ENCODE measurements at places on chromosomes 11 and 22. TPM values are rescaled to one million over a fixed set of nuclear protein-coding genes. Genes with fewer than 3 reads are reported as not detected.
A peak's percentile ranks its signal among the peaks of the same experiment; 100 is the strongest.

- DNase-seq: peak; percentile 76
Observed at GRCh38 chr11:6568191-6568918, 35.1 kb downstream of the RRP8 start.

GRCh38 chr22:45834241-45834640 lies 142.7 kb downstream of the WNT7B start:
- no peak for DNase-seq

DNA sequence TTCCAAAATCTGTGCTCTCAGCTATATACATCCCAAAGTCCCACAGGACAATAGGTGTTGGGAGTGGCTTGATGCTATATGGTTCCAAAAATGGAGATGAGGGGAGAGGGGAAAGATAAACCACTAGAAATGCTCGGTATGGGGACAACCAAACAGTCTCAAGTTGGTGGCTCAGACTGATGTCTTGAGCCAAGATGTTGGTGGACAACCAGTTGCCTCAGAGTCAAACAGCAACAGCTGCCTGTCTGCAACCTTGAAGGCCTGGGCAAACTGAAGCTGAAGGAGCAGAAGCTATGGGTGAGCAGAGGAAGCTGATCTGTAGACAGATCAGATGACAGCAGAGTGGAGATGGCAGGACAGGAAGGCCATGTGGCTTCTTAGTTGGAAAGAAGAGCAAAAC lies 4.0 kb downstream of the RRP8 start:
- DNase-seq: no peak

The PRRG4 gene
- 0.83 TPM for total RNA-seq

- peak; percentile 78 for DNase-seq
Observed at GRCh38 chr11:1088927-1089737, 14.5 kb downstream of the MUC2 start.

The OR52I2 gene
- total RNA-seq: not detected

DNA sequence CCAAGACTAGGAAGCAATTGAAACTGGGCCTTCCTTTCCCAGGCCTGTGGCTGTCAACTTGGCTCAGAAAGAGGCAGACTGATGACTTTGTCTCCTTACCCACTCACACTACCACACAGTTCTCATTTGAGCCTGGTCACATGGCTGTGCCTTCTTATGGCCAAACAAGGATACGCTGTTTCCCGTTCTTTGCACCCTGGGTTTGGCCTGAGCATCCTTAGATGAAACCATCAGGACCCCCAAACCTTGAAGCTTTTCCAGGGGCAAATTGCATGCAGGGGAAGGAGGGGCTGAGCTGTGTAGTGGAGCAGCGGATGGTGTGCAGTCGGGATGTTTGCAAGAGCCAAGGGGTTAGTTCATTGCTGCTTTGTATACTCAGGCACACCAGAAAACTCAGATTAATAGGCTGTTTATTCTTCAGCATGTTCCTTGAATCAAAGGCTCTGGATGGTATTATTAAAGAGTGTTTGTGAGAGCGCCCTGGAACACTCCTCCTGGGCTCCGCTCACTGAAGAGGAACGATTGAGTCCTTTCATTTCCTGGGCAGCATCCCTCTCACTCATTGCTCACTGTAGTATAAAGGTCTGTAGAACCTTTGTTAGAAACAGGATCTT lies 69.8 kb downstream of the ARFGAP2 start:
- no peak for DNase-seq

- no peak for DNase-seq
Observed at GRCh38 chr22:43743131-43743530, 69.0 kb downstream of the EFCAB6 start.

The HEPACAM gene
- 0.48 TPM for total RNA-seq

The PRAME gene
- not detected for total RNA-seq

- DNase-seq: no peak
Observed at GRCh38 chr11:129598378-129598777, 217.3 kb upstream of the TMEM45B start.

The GALNT18 gene
- total RNA-seq: 28.0 TPM

DNA sequence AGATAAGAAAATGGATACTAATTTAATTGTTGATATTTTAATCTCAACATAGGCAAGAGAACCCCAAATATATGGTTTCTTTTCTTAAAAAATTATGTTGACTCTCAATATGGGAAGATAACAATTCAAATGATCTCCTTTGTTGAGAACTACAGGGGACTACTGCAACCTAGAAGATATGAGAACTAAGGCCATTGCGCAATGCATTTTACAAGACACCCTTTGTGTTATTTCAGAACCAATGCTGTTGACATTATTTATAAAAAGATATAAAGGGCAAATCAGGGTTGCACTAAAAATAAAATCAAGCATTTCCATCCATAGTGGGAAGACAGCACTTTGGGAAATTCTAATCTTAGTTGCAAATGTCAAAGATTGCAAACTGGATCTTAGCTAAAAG lies 322.3 kb downstream of the SOX6 start:
- no peak for DNase-seq

GRCh38 chr22:38461414-38462081 lies 6.3 kb upstream of the KDELR3 start:
- DNase-seq: peak; percentile 91

The CLMP gene
- total RNA-seq: 24.6 TPM

DNA sequence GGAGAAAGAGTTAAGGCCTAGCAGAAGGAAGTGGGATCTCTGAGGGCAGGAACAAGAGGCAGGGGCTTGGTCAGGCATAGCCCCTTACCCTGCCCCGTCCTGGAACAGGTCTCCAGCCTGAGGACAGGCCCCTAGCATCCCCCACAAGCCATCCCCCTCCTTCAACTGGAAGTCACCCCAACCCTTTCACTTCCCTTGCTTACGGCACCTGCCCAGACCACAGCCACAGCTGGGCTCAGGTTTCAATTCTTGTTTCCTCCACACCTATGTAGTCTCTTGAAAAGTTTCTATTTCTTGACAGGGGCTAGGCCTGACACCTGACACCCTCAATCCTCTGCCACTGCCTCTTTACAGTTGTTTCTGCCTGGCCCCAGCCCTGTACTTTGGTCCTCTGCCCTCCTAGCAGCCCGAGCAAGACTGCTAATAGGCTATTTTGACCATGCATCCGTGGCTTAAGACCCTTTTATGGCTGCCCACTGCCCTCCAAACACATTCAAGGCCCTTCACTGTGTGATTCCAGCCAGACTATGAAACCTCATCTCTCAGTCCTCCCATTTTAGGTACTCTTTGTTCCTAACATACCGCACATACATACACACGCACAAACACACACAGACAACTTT lies 10.9 kb upstream of the FCHSD2 start:
- DNase-seq: peak; percentile 61

GRCh38 chr22:44384563-44385295 lies 72.0 kb upstream of the SHISAL1 start:
- peak; percentile 60 for DNase-seq

DNA sequence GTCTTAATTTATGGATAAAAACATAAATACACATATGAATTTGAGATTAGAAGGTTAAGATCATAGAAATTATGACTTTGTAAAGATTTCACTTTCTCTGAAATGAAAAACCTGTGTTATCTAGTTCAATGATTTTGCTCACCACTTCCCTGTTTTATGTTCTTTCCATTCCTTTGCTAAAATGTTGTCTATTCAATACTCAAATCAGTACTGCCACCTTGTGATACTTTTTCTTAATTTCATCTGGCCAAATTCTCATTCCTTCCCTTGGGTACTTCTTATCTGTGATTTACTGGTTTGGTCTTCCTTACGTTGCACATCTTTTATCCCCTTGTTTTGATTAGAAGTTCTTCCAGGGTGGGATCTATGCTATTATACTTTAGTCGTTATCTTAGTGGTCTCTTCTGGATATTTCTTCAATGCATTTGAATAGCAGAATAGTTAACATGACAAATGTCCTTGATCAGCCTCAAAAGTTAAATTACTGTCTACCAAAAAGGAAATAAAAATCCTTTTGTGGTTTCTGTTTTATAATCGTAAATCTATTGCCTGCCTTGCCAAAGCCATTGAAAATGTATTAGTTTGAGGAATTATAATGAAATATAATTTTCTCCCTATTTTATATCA lies 197.0 kb downstream of the PGR start:
- no peak for DNase-seq

The OR52N1 gene
- total RNA-seq: not detected

DNA sequence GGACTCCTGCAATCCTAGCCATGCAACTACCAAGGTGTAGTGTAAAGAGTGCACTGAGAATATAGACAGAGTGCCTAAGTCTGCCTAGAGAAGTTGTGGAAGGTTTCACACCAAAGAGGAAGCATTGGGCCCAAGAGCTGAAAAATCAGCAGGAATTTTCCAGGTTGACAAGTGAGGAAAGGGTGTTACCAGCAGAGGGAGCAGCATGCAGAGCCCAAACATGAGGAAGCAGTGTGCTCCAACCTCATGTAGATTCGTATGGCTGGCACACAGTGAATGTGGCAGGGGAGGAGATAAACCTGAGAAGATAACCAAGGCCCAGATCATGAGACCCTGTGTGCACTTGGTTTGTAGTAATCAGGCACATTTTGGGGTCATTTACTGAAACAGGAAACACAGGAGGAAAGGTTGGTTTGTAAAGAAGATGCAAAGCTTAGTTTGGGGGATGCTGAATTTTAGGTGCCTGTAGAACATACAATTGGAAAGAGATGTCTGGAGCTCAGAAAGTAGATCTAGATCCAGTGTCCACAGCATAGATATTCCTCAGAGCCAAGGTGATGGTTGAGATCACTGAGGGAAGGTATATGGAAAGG lies 1.7 kb downstream of the HPX start:
- DNase-seq: no peak

- DNase-seq: peak; percentile 91
Observed at GRCh38 chr22:20569059-20570058, 61.9 kb downstream of the MED15 start.

DNA sequence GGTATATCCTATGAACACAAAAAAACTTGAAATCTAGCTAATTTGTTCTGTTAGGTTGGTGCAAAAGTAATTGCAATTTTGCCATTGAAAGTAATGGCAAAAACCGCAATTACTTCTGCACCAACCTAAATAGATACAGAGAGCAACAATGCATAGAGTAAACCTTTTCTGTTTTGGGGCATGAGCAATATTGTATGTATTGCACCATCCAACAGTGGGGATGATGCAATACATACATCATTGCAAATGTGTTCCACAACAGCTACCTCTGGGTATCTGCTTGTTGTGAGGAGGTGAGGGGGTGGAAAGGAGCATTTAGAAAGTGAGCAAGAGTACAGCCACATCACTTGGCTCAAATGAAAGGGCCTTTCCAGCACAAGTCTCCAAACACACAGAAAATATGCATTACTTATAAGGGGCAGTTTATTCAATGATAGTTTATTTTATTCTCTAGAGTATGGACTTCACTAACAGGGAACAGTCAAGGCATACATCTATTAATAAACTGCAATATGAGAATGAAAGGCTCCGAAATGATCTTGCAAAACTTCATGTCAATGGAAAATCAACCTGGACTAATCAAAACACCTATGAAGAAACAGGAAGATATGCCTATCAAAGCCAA lies 77.3 kb downstream of the DEUP1 start:
- DNase-seq: no peak

The NCAPH2 gene
- total RNA-seq: 32.1 TPM

The CASP12 gene
- total RNA-seq: 1.5 TPM

DNA sequence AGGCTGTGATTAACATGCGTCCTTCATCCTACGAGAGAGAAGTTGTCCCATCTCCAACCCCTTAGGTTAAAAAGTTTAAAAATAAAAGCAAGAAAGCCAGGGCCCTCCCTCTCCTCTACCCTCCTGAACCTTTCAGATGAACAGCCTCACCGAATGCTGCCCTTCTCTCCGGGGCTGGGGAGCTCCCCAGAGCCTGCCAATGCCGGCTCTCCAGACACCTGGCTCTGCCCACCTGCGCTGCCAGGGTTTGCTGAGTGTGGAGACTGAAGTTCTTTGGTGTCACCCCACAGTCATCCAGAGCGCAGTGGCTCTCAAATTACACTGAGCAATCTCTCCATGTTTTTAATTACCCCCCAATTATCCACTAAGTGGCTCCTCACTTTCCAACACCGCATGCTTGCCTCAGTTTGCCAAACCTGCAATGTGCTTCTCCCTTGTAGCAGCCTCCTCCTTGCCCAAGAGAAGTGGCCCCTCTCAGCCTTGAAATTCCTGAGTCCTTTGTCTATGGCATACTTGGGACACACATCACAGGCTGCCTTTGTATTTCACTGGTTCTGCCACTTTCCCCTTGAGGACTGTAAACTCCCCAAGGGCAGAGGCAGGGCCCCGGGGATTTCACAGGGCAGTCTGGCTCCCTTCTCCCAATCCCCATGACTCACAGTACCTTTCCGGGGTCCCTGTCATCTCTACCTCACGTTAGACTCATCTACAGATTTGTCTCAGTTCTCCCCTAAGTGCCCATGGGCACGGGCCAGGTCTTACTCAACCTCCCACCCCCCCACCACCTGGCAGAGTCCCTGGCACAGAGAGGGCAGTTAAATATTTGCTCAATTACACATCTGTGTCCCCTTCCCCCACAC lies 2.0 kb downstream of the MYH9 start:
- no peak for DNase-seq

GRCh38 chr11:73398132-73398526 lies 21.9 kb downstream of the RELT start:
- no peak for DNase-seq

The CAPRIN1 gene
- 145 TPM for total RNA-seq

GRCh38 chr22:35921777-35922176 lies 106.8 kb downstream of the RBFOX2 start:
- no peak for DNase-seq

DNA sequence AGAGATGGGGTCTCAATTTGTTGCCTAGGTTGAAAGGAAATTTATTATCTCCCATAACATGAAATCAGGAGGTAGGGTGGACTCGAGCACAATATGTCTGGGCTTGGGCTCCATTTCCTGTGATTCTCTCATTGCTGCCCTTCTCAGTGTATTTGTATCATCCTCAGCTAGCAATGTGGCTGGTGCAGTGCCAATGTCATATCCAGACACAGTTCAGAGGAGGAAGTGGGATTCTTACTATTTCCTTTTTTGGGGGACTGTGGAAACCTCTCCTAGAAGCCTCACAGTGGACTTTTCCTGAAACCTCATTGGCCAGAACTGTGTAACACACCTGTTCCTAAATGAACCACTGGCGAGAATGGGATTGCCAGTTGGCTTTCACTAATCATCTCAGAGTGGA lies 21.0 kb upstream of the SWAP70 start:
- DNase-seq: no peak

DNA sequence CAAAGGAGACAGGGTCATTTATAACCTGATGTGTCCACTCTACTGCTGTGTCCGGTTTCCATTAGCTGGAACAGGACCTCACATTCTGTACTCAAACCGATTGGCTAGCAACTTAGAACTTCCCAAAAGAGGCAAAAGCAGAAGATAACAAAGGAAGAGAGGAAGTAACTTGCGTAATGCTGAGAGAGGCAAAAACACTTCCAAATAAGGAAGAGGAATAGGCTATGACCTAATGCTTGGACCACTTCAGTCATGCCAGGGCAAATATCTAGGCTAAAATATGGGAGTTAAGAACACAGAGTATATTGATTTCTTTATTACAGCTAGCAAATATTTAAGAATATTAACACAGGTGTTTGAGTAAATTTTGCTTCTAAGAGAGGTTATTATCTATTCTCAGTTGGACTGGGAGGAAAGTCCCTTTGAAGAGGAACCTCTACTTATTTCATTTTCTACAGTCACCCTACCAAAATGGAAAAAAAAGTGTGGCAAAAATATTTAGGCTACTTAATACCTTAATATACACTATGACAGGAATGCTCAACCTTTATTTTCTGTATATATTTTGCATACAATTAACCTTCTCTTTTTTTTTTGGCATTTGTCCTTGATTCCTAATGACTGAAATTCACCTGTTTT lies 499.8 kb upstream of the CHORDC1 start:
- DNase-seq: no peak

GRCh38 chr11:122096272-122097112 lies 19.5 kb downstream of the BLID start:
- DNase-seq: no peak

The RIN1 gene
- 7.4 TPM for total RNA-seq

All from posterior vena cava (tissue), 2 donors.